Effector memory CD8-positive, alpha-beta T cell (primary cell): ENCODE measurements at places on chromosomes 3 and 15.

DNA sequence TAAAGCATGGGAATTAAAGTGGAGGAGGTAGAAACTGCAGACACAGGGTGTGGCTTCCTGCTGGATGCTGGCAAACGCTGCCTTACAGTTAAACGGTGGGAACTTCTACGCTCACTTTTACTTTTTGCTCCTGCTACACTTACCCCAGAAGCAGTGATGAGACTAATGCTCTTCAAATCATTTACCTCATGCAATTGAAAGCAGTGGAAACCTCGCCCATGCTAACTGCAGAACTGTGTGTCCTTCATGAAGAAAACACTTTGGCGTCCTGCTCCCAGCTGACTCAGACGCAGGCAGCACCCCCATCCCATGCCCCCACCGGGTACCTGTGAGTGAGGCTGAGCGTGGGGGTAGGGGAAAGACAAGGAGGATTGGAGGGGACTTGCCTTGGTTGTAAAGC lies 31.8 kb downstream of the UPK1B start:
- H3K36me3 ChIP-seq: peaks cover 18% of the 10 kb centered on the region
- no peak for DNase-seq
- H3K27ac ChIP-seq: no peak overlapping the region

DNA sequence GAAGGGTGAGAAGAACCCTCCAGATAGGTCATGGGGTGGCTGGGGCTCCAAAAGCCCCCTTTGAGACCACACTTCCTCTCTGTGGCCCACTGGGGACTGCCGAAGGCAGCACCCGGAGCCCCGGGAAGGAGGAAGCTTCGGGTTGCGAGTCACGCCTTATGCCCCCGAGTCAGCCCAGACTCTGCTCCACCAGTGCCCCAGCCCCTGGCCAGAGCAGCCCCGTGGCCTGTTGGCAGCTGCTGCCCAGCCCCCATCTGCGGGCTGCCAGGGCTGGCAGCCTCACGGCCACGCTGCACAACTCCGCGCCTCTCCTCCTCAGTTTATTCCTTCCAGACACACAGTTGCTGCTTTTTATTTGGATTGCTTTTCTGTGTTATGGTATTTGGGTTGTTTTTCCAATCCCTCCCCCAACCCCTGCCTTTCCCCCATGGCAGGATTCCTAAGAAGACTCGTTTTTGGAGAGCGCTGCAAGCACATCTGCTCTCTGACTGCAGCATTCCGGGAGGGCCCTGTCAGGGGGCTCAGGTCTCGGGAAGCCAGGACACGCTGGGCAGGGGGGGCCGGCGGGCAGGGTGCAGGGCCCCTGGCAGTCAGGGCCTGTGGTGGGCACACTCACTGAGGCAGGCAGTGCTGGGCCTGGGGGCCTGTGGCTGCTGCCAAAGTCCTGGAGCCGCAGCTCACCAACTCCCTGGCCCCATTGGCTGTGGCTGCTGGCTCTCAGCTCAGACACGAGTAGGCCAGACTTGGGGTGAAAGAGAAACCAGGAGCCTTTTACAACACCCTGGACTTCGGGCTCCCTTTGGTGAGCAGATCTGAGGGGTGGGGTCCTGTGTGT lies 20.2 kb downstream of the MAGEF1 start:
- H3K27me3 ChIP-seq: peaks cover 76% of the 10 kb centered on the region
- DNase-seq: no peak
- H3K4me1 ChIP-seq: peaks cover 4% of the 10 kb centered on the region
- no peak overlapping the region for H3K27ac ChIP-seq
- no peaks in the 10 kb centered on the region for H3K36me3 ChIP-seq

GRCh38 chr3:6287088-6287875 lies 573.6 kb upstream of the GRM7 start:
- no peaks in the 10 kb centered on the region for H3K27me3 ChIP-seq
- no peaks in the 10 kb centered on the region for H3K36me3 ChIP-seq
- no peak for DNase-seq
- H3K4me1 ChIP-seq: no peaks in the 10 kb centered on the region
- no peak overlapping the region for H3K27ac ChIP-seq

GRCh38 chr15:67050062-67050461 lies 15.3 kb upstream of the SMAD3 start:
- H3K27me3 ChIP-seq: no peaks in the 10 kb centered on the region
- H3K4me3 ChIP-seq: no peak overlapping the region
- H3K27ac ChIP-seq: no peak overlapping the region
- DNase-seq: no peak
- H3K4me1 ChIP-seq: peaks cover 13% of the 10 kb centered on the region
- peaks cover 2% of the 10 kb centered on the region for H3K36me3 ChIP-seq

DNA sequence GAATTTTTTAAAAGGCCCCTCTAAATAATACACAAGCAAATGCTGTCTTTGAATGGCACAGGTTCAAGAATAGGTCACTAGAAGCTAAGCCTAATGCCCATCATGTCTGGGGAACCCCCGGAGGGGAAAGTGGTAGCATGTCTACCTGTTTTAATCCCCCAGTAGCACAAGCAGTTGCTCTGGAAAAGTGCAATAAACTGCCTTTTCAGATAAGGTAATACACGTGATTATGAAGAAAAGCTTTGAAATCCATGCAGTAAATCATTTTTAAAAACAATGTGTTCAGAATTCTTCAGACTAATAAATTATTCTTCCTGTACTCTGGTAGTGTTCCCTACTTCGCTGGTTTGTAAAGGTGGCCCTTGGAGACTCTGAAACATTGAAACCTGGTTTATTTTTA lies 922.2 kb downstream of the ROBO1 start:
- H3K27me3 ChIP-seq: no peaks in the 10 kb centered on the region
- no peak for DNase-seq
- no peak overlapping the region for H3K27ac ChIP-seq
- H3K36me3 ChIP-seq: no peaks in the 10 kb centered on the region

DNA sequence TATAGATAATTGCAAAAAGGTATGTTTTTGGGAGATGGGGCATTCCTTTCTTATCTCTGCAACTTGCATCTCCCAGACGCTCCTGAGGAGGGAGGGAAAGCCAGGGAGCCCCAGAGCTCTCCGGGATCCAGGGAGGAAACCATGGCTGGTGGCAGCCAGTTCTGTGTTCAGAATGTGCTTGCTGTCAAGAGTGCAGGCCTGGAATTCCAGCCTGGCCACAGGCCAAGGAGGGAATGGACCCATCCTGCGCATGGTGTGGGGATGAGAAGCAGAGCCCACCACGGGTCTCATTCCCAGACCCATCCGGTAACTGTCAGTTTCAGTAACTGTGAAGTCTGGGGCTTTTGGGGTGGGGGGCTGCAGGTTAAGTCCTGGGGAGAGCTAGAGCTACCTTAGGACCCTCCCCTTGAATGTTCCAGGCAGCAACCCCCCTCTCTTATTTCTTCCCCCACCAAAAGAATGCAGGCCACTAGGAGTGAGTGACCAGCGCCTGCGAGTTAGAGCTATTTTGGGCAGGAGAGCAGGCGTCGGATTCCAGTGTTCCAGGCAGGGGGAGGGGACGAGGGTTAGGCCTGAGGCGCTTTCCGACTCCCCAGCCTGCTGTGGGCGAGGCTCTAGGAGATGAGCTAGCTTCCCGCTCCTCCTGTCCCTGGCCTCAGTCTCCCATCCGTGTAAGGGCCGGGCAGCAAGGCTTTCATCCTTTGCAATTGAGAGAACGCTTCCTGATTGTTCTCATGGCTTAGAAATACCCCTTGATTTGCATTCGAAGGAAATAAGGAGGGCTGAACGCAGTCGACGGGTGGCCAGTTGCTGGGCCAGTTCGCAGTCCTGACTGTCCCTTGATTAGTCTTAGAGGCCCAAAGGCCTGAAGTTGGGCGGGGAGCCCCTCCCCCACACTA lies 781 bp upstream of the DAG1 start:
- DNase-seq: no peak
- H3K27me3 ChIP-seq: no peaks in the 10 kb centered on the region
- peaks cover 24% of the 10 kb centered on the region for H3K4me1 ChIP-seq
- peak overlapping the region; percentile 77 for H3K27ac ChIP-seq
- peak overlapping the region; percentile 88 for H3K4me3 ChIP-seq
- peaks cover 10% of the 10 kb centered on the region for H3K36me3 ChIP-seq

DNA sequence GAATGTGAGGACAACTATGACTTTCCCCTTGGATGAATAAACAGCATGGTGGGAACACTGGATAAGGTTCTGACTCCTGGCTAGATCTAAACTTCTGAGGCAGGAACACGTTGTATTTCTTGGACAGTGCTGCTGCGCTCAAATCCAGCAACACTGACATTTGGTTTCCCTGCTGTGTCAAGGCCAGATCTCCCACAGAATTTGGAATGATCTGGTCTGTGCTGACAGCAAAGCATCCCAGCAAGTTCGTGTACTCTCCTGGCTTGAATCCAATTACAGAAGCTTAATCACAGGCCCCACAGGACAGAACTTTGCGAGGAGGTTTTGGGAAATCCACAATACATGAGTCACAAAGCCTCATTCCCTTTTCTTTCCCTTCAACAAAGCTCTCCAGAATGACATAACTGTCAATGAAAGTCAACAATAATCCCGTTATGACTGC lies 92.5 kb downstream of the ADAMTS9 start:
- no peak overlapping the region for H3K27ac ChIP-seq
- no peak overlapping the region for H3K4me3 ChIP-seq
- H3K4me1 ChIP-seq: no peaks in the 10 kb centered on the region

DNA sequence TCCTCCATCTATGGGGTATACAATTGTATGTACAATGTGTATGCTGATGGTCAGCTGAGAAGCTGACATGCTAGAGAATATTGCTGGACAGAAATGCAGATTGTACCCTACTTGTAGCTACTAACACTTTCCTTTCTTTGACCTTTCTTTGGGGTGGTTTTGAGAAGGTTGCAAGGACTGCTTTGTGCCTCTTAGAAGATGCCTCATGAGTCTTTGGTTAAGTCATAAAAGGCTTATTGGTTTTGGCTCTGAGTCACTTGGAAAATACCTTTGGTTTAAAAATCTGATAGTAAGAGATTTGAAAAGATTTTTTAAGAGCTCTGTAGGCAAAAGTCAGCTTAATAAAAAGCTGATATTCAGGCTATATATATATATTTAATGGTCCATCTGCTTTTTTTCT lies 71.5 kb downstream of the ZMAT3 start:
- DNase-seq: no peak
- H3K4me1 ChIP-seq: no peaks in the 10 kb centered on the region
- no peaks in the 10 kb centered on the region for H3K36me3 ChIP-seq
- no peak overlapping the region for H3K27ac ChIP-seq
- H3K4me3 ChIP-seq: no peak overlapping the region

- no peak for DNase-seq
- H3K27me3 ChIP-seq: no peaks in the 10 kb centered on the region
- no peak overlapping the region for H3K4me3 ChIP-seq
- H3K36me3 ChIP-seq: no peaks in the 10 kb centered on the region
Observed at GRCh38 chr15:98139337-98139736, 178.8 kb downstream of the ARRDC4 start.

DNA sequence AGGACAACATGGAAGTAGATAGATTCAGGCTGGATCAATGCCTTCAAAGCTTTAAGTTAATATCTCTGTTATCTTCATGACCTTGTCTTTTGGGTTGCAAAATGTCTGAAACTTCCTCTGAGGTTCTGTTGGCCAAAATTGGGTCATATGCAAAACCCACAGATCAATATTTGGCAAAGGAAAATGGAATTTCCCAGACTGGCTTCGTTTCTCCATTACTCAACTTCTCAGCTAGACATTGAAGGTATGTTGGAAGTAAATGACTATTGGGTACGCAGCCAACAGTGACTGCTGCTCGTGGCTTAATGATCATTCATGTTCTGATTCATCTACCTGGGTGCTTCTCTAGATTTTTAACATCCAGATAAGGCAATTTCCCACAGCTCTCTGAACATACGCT lies 675.4 kb upstream of the SGO1 start:
- DNase-seq: no peak
- no peaks in the 10 kb centered on the region for H3K27me3 ChIP-seq
- H3K27ac ChIP-seq: no peak overlapping the region
- no peaks in the 10 kb centered on the region for H3K36me3 ChIP-seq
- no peak overlapping the region for H3K4me3 ChIP-seq

DNA sequence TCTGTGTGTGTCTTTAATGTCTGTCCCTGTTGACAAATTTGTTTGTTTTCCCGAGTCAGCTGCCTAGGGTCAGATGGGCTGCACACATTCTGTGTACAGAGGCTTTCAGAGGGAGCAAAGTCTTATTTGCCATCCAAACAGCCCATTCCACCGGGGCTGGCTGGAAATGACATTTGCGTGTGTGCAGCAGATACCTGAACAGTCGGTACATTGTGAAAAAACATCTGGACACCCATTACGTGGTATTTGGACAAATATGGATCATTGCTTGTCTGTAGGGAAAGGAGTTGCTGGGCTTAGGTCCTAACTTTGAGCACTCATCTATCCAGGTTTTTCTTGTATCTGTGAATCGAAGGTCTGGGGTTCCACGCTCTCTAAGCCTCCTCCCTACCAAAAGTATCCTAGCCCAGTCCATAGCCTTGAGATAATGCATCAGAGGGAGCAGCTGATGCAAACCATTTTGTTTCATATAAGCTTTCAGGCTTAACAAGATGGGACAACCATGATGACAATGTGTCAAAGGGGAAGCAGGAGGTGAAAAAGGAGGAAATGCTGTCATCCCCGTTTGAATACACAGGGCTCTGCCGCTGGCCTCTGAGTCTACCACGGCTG lies 22.2 kb upstream of the CMTM8 start:
- no peak overlapping the region for H3K27ac ChIP-seq
- DNase-seq: no peak
- no peak overlapping the region for H3K4me3 ChIP-seq
- no peaks in the 10 kb centered on the region for H3K4me1 ChIP-seq

GRCh38 chr3:59116233-59116537 lies 66.4 kb upstream of the CFAP20DC start:
- H3K27ac ChIP-seq: no peak overlapping the region
- no peaks in the 10 kb centered on the region for H3K4me1 ChIP-seq
- H3K36me3 ChIP-seq: no peaks in the 10 kb centered on the region
- no peak for DNase-seq

DNA sequence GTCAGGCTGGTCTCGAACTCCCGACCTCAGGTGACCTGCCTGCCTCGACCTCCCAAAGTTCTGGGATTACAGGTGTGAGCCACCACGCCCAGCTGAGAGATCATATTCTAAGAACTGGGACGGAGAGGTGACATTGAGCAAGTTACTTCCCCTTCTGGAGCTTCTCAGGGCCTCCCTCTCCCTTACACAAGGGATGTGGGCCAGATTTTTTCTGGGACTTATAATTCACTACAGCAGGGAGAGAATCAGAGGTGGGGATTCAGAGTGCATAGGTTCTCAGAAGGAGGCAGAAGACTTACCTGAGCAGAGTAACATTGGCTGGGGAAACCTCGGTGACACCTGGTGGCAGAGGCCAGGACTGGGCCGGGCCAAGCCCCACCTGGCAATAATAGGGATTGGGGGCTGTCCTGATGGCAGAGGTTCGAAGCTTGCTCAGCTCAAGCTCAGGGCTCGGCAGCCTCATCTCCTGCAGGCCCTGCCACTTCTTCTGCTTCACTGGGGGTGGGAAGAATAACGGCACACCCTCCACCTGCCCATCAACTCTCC lies 6.8 kb downstream of the LTK start:
- no peak for DNase-seq
- H3K4me1 ChIP-seq: peaks cover 9% of the 10 kb centered on the region
- no peak overlapping the region for H3K4me3 ChIP-seq
- H3K36me3 ChIP-seq: peaks cover 10% of the 10 kb centered on the region
- H3K27ac ChIP-seq: no peak overlapping the region
